Neuronal stem cell (in vitro differentiated cells): ENCODE measurements at places on chromosomes 1 and 21.

DNA sequence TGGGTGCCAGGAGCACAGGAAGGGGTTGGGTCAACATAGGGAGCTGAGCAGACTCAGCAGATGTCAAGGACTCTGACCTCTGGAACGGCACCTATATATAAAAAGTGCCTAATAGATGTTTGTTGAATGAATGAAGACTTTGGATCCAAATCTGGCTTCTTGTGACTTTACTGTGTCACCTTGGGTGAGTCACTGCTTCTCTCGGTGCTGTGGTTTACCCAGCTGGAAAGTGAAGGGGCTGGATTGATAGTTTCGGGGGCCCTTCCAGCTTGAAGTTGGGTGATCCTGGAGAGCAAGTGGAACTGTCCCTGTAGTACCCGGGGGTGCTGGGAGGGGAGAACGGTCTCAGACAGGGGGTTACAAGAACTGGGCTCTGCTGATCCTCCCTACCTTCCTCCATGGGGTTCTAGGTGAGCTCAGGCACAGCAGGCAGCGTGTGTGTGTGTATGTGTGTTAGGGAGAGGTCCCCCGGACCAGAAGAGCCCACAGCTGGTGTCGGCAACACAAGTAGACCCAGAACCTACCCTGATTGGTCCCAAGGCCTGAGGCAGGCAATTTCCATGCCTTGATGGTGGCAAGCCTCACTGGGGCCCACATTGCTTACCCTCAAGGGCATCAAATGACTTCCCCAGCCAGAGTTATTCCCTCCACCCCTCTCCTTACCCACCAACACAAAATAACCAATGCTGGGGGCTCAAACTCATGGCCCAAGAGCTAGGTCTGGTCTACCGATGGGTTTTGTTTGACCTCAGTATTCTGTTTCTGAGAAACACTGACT is 5.5 kb upstream of the PADI1 start:
- DNase-seq: no peak

DNA sequence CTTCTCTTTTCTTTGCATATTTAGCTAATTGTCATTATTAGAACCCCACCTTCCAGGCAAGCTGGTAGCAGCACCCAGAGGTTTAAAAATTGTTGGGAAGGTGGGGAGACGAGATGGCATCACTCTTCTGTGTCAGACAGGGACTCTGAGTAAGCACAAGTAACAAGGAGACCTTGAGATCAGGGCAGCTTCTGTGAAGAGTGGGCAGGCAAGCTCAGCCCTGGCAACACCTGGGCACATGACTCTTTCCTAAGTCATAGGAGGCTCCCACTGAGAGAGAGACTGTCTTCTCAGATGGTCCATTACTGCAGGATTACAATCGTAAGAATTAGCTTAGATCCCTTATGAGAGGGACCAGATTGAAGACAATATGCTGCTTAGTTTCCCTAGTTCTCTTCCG is 183.5 kb downstream of the BRINP2 start:
- DNase-seq: no peak

DNA sequence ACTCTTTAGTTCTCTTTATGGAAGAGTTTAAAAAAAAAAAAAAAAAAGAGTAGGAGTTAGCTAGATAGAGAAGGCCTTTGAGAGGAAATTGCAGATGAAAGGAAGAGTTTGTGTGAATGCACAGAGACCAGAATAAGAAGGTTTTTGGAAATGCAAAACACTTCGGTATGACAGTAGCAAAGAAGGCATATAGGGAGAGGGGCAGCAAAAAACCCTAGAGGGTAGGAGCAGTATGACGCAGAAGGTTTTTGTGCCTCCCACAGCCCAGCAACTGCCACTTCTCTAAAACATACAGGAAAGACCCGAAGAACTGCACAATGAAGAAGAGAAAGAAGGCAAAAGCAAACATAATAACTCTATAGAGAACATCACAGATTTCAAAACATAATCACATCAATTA is 84.3 kb downstream of the WDR64 start:
- no peak for DNase-seq

DNA sequence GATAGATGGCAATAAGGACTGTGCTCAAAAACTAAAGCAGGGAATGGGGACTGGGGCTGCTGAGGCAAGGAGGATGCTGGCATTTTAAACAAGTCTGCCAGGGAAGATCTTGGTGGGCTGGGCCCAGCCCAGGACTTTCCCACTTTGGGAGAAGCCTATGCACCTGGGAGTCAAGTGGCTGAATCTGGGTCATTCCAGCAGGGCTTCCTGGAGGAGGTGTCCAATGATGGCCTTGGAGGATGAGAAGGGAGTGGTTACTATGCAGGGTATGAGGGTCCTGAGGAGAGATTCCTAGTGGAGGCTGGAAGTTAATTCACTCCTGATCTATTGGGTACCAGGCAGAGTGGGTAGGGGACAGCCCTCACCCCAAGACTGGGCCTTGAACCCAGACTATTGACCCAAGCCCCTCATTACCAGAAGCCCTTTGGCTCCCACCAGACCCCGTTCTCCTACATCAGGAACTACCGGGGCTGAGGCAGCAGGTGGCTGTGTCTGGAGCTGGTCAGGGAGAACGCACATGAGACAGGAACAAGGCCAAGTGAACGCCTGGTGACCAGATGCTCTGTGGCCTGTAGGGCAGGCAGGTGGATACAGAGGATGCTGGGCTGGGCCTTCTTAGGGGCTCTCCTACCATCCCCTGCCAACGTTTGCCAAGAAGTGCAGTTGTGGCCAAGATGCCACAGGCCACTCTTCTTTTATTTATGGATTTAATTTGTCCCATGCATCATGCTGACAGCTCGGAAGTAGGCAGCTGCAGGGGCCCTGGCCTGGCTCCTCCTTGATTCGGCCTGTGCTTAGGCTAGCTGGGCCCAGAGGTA is 18.3 kb upstream of the LRP8 start:
- no peak for DNase-seq

DNA sequence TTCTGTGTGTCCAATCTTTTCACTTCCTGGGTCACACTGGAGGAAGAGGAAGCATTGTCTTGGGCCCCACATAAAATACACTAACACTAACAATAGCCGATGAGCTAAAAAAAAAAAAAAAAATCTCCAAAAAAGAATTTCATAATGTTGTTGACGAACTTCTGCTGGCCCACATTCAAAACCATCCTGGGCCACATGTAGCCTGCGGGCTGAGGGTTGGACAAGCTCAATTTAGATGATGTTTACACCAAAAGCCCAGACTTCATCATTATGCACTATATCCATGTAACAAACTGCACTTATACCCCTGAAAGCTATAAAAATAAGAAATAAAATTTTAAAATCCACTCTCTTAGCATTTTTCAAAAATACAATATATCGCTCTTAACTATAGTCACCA is 187.8 kb upstream of the PTBP2 start:
- no peak for DNase-seq

GRCh38 chr1:22861764-22862440 is 110.8 kb downstream of the LACTBL1 start:
- DNase-seq: peak; percentile 35

- DNase-seq: no peak
Measured at GRCh38 chr1:54274448-54274847, 74.5 kb downstream of the MRPL37 start.

DNA sequence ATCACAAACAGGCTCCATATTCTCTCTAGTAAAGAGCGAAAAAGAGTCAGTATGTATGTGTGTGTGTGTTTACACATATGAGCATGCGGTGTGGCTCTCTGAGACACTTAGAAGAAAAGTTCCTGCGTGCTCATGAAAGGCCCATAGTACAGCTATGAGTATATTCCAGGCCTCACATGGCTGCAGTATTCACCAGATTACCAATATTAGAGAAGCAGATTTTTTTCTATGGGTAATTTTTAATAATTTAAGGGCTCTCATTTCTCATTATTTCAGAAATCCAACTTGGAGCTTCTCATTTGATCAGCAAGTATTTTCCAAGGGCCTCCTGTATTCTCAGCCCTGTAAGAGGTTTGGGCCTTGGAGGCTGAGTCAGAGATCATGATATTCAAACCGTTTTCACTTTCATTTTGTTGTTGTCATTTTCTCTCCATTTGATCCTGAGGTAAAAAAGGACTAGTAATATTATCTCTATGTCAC is 232.9 kb upstream of the SGIP1 start:
- no peak for DNase-seq

- DNase-seq: no peak
Measured at GRCh38 chr1:49854741-49855140, 169.0 kb downstream of the AGBL4 start.

GRCh38 chr1:19381261-19381660 is 69.1 kb downstream of the SLC66A1 start:
- no peak for DNase-seq

- no peak for DNase-seq
Measured at GRCh38 chr1:151853411-151853943, at the start of gene THEM5. THEM5 (minus strand) TSS chr1:151853712; CDS start chr1:151853565, 147 bp downstream.

- DNase-seq: no peak
Measured at GRCh38 chr1:233331676-233332519, 4.4 kb downstream of the MAP3K21 start.
